ENCODE measurements at places on chromosomes 5 and 9.

DNA sequence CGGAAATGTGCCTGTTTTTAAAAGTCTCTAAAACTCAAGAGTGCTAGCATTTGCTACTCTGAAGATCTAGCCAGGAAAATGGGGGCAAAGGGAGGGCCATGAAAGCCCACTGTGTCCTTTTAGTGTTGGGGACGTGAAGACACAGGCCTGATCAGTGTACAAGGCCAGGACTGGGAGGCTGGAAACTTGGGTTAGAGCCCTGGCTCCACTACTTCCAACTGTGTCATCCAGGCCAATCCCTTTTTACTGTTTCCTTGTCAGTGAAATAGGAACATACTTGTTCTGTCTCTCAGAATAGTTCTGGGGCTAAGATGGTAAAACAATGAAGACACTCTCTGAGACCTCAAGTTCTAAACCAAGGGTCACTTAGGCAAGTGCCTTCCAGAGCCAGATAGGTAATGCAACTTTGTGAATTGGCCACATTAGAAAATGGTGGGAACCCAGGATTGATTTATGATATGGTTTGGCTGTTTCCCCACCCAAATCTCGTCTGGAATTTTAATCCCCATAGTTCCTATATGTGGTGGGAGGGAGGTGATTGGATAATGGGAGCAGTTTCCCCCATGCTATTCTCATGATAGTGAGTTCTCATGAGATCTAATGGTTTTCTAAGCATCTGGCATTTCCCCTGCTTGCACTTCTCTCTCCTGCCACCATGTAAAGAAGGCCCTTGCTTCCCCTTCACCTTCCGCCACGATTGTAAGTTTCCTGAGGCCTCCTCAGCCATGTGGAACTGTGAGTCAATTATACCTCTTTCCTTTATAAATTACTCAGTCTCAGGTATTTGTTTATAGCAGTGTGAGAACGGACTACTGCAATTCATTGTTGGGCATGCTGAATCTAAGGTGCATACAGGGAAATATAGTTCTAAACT, 30.4 kb upstream of the B4GALT1 start:
- DNase-seq: no peak

- DNase-seq: no peak
Measured at GRCh38 chr9:105173306-105173705, 71.1 kb upstream of the SLC44A1 start.

DNA sequence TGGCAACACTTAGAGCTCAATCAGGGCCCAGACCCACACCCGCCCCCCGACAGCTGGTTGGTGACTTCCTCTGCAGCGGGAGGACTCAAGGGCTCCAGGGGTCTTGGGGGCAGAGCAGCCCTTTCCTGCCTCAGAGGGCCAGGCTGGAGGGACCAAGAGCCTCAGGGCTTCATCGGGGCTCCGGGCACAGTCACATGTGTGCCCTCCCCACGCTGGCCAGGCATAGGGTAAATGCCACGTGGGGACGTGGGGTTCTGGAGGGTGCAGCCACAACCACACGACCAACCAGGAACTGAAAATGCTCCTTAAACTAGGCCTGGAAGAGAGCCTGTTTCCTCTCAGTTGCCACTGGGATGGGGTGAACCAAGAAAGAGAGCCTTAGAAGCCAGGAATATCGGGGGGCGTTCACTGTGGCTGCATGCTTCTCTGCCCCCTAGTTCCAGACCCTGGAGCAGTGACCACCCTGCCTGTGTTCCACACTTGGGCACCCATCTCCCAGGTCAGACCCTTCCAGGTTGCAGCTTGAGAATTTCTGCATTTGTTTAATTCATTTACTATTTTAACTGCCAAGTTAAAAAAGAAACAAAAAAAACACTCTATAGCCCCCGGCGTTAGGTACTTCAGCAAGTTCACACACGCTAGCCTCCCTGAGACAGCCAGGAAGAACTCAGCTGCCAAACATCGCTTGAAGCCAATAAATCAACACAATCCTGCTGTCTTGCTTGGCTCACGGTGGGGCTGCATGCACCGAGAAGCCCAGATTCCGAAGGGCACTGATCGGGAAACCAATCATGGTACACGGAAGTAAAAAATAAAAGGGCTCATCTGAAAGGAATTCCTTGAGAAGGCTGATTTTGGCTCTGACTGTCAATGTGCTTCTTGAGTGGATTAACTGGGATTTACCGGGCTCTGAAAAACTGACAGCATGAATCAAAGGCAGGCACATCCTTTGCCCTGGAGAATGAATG, 56.1 kb upstream of the PHYKPL start:
- peak; percentile 53 for DNase-seq

DNA sequence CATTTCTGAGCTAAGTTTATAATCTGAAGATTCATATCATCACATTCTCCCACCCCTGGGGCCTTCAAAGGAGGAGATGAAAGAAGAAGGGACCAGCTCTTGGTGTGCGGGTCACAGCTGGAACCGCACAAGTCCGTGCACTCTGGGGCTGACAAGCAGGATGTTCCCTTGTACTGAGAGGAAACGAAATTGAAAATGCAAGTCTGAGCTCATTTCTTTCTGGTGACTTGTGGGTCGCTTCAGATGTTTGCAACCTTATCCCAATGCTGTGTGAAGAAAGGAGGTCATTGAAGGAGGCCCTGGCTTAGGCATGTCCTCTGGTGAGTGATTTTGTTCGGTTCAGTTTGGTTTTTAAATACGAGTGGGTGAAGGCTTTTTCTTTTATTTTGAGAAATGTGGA, 59.6 kb downstream of the C9orf152 start:
- no peak for DNase-seq

DNA sequence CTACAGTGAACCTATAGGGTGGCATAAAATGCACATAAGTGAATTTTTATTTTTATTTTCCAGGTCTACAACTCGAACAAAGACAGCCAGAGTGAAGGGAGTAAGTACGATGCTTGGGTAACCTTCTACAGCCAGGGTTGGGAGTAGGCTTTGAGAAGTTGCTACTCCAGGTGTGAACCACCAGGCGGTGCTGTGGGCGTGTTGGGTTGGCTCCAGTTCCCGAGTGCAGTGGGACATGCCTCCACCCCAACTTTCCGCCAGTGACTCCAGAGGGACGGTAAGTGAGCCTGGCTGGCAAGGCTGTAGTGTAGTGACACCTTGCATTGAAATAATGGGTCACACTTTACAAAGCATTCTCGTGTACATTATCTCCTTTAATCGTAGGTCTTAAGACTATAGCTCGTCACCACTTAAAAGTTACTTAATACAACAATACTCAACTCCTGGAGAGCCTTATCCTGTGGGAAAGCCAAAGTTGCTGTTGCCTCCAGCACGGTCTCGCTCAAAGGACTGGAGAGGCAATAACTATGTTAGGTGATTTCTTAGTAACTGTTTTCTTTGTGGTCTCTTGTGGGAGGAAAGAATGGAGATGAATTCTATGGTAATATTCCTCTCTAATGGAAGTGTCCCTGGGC, 244.0 kb downstream of the ARHGAP26 start:
- no peak for DNase-seq

GRCh38 chr5:109411627-109412026, 1.9 kb upstream of the PJA2 start:
- DNase-seq: peak; percentile 96

GRCh38 chr5:90477073-90477472, 2.4 kb downstream of the POLR3G start:
- DNase-seq: peak; percentile 41

GRCh38 chr9:109039539-109039938, 26.2 kb upstream of the CTNNAL1 start:
- no peak for DNase-seq

DNA sequence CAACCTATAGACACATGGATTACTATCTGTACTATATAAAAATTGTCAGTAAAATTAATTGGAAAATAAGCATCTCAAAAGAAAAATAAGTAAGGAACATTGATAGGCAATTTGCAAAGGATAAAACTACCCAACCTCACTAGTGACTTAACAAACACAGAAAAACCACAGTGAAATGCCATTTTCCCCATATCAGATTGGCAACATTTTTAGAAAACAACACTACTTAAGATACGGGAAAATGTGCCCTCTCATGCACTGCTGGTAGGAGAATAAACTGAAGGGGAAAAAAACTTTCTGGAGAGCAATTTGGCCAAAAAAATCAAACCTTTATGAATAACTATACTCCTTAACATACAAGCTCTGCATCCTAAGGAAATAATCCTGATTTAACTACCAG, 254.0 kb downstream of the DEPDC1B start:
- DNase-seq: no peak

GRCh38 chr5:119079318-119079921, 8.5 kb downstream of the DMXL1 start:
- DNase-seq: no peak

DNA sequence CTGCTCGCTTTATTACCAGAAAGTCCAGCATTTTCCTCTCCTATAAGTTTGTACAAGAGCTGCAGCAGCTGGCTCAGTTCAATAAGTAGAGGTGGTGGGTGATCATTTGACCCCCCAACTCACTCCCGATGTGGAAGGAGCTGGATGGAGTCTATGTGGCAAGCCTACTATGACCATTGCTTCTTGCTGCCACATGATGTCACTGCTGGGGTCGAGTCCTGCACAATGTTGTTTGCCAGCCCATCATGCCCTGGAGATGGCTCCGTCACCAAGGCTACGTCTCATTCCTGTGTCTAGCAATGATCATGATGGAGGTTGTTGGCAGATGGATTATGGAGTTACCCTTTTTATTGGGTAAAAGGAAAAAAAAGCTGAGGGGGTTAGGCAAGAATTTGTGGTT, 266.3 kb downstream of the PSAT1 start:
- no peak for DNase-seq

DNA sequence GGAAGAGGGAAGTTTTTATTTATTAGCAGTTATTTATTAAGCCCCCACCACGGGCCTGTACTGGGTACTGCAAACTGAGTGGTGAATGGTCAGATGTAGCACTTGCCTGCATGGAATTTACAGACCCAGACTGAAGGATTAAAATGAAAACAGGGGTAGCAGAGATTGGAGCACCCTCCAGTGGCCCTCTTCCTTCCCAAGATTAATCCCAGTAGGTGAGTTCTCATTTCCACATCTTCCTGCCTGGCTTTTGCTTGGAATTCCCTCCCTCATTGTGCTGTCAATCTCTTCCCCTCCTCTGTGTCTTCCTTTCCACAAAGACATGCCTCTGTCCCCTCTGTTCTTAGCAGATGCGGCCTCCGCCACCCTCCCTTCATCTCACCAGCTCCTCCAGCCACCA, 39.2 kb downstream of the MVB12B start:
- DNase-seq: no peak

- DNase-seq: no peak
Measured at GRCh38 chr9:69076550-69076949, 41.0 kb downstream of the FXN start.

- peak; percentile 17 for DNase-seq
Measured at GRCh38 chr9:107481035-107481434, 8.5 kb downstream of the KLF4 start.

DNA sequence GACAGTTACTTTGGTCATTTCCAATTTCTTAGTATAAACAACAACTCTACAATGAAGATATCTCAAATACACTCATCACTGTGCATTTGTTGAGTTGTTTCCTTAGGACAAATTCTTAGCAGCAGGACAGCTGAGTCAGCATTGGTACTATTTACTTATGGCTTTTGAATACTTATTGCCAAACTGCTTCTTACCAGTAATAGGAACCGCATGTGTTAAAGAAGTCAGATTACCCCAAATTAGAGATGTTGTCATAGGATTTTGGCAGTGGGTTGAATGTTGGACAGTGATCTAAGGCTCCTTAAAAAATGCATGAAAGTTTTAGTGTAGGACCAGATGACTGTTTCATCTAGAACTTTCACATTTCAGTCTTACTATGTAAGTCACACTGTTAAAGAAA, 280.1 kb upstream of the DMRT1 start:
- DNase-seq: peak; percentile 34

- no peak for DNase-seq
Measured at GRCh38 chr9:17782430-17783149, 203.7 kb downstream of the SH3GL2 start.

DNA sequence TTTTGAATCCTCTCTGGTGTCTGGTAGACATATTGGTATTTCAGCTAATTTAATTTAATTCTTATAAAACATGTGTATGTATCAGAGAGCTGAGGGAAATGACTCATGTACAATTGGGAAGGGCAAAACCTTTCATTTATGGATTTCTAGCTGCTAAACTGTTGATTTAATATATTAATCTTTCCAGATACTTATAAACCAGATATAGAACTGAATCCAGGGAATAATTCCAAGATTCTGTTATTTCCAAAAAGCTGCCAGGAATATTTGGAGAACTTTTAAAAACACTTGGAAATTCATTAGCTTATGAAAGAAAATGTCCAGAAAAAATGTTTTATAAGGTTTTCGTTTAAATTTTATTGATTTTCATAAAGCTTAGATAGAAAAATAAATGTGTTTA, 295.5 kb downstream of the YTHDC2 start:
- no peak for DNase-seq

GRCh38 chr5:179438011-179438441, 92.8 kb upstream of the ADAMTS2 start:
- DNase-seq: no peak
